Hematopoietic multipotent progenitor cell treated with erythropoietin and hydrocortisone succinate and interleukin-3 and kit ligand, for 15 days (in vitro differentiated cells): ENCODE measurements at places on chromosomes 12 and 14.

GRCh38 chr12:53510181-53510812 lies 3.0 kb upstream of the NPFF start:
- no peak for DNase-seq

GRCh38 chr12:120130011-120130410 lies 13.5 kb upstream of the RAB35 start:
- DNase-seq: no peak

DNA sequence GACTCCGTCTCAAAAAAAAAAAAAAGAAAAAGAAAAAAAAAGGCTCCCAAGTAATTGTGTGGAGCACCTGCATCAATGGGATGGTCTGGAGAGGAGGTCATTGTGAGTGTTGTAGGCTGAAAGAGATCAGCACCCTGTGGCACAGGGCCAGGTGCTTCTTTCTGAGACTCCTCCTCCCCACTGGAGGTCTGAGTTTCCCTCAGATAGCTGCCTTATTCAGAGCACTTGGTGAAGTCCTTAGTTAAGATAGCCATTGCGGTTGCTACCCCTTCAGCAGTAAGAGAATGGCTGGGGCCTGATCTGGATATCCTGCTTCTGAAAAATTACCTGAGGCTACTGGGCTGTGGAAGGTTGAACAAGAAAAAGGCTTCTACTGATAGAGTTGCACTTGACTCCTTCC lies 69.8 kb downstream of the ANO6 start:
- DNase-seq: no peak

- DNase-seq: no peak
These were observed 71.6 kb upstream of the CMKLR1 start for GRCh38 chr12:108410689-108411088.

- DNase-seq: peak; percentile 76
These were observed 536 bp upstream of the DAAM1 start for GRCh38 chr14:59187802-59188460.

GRCh38 chr14:24556756-24557155 lies 19.3 kb downstream of the CTSG start:
- no peak for DNase-seq

DNA sequence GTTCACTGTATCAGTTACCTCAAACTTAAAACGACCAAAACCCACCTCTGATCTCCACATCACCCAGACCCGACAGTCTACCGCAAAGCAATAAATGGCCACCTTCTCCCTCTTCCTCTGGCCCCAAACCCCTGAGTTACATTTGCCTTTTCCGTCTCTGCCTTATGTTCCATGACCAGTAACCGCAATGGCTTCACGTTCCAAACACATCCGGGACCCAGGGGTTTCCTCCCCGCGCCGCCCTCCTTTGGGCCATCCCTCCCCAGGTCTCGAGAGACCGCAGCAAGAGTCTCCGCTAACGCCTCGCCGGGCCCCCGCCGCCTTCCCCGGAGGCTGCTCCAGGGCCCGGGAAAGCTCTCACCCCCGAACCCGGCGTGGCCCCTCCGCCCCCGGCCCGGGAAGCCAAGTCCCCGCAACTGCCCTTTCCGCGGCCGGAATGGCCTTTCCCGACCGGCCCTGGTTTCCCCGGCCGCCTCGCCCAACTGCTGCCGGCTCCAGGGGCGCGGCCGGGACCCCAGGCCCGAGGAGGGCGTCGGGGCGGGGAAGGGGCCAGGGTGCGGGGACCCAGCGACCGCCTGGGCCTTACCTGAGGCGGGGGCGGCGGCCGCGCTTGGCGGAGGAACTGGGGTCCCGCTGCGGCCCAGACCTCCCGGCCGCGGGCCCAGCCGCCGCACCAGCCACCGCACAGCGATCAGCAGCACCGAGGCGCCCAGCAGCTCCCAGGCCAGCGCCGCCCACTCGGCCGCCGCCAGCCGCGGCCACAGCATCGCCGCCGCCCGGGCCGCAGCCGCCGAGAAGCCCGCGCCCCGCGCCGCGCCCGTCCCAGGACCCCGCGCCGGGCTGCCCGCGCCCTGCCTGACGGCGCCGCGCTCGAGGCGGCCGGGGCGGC lies at the start of gene ANKLE2:
Gene ANKLE2, minus strand, starts transcription at position 801 of the 889 bp plus-strand sequence. Its CDS starts 34 bp downstream, at position 767.
- peak; percentile 65 for DNase-seq
